ENCODE measurements at places on chromosomes 4 and X.

GRCh38 chr4:78780093-78780492 is 3.9 kb downstream of the BMP2K start:
- no peak for DNase-seq

DNA sequence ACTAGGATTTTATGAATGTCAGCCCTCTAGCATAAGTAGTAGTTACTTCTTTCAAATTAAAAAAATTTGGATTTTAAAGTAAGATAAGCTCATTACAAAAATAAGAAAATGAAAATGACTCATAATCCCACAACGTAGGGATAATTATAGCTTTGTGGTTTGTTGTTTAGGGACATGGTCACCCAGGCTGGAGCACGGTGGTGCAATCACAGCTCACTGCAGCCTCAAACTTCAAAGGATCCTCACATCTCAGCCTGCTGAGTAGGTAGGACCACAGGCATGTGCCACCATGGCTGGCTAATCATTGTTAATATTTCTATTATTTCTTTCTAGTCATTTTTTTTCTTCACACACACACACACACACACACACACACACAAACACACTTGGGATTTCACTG is 57.6 kb downstream of the PLAC1 start:
- DNase-seq = peak; percentile 62

GRCh38 chrX:38804432-38804681 is 3.1 kb downstream of the MID1IP1 start:
- no peak for DNase-seq

DNA sequence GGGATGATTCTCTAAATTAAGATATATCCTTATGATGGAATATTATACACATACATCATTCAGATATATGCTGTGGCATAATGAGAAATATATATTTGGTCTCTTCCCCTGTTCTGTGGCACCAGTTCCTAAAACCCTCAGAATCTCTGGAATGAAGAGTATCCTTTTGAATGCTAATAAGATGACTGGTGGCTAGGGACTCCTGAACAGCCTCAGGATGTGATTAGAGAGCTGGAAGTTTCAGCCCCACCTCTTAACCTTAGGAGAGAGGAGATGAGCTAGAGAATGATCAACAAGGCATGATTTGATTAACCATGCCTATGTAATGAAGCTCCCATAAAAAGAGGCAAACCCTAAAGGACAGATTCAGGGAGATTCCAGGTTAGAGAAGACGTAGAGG is 632.0 kb downstream of the IQCM start:
- no peak for DNase-seq

DNA sequence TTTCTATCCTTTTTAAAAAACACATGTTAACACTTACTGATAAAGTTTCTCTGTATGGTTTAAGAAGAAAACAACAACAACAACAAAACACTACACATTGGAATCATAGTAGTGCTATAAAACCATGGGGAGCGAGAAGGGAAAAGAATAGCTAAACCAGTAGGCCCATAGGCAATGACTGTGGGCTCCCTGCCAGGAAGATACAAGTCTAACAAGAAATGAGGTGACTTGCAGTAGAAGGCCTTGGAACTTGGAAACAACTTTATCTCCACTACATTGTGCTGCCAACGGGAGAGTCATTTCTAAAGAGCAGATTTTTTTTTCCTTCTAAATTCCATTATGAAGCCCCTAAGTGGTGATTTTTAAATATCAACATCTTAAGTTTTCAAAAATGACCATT is 78.0 kb downstream of the GPC4 start:
- no peak for DNase-seq

GRCh38 chr4:98470366-98470765 is 188.0 kb downstream of the TSPAN5 start:
- DNase-seq = no peak

DNA sequence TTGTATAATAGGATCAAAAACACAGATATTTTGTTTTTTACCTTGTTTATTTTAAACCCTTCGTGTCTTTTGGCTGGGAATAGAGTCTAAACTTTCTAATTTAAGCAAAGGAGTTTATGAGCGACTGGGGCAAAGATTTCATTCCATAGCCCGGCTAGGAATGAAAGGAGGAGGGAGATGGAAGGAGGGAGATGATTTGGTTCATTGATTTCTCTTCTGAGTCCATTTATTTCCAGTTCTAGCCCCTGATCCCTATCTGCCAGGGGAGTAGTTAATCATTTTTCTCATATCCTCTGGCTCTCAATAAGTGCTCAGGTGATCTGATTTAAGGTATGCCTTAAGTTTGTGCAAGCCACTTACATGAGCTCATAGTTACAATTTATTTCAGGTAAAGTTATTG is 120.0 kb downstream of the SPRY1 start:
- no peak for DNase-seq

- no peak for DNase-seq
Observed at GRCh38 chrX:38170556-38170955, 50.1 kb downstream of the SRPX start.

- DNase-seq = no peak
Observed at GRCh38 chr4:142405695-142406498, 440.2 kb downstream of the INPP4B start.

- DNase-seq = no peak
Observed at GRCh38 chrX:106615041-106615440, 3.3 kb downstream of the RADX start.

DNA sequence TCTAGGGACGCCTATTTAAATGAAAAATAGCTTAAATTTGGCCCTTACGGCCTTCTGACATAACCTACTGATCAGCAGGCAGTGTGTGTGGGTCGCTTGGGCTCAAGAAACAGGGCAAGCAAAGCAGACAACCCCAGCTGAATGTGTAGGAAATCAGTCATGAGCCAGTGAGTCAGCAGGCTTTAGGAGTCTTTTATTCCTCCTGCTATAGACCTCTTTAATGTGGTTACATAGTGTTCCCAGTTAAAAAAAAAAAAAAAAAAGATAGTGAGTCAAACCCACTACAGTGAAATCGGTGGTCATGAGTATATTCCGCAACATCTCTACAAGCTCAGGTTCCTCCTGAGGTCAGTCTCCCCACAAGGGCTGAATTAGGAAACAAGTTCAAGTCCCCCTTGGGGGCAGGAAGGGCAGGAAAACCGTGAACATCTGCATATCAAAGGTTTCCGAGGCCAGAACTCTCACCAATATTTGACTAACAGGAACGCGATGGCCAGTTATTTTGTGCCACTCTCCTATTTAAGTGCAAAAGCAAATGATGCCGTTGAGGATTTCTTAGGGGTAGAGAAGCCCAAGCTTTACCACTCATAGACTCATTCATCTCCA is 32.7 kb downstream of the ACSL1 start:
- peak; percentile 92 for DNase-seq

DNA sequence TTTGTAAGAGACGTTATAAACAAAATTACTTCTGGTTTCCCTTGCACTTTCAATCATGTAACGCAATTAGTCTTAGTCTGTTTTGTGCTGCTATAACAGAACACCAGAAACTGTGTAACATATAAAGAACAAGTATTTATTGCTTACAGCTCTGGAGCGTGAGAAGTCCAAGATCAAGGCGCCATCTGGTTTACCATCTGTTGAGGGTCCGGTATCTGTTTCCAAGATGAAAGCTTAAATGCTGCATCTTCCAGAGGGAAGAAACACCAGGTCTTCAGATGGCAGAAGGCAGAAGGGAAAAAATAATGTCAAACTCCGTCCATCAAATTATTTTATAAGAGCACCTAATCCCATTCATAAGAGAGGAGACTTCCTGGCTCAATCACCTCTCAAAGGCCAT is 474.1 kb downstream of the PDGFC start:
- DNase-seq = no peak

DNA sequence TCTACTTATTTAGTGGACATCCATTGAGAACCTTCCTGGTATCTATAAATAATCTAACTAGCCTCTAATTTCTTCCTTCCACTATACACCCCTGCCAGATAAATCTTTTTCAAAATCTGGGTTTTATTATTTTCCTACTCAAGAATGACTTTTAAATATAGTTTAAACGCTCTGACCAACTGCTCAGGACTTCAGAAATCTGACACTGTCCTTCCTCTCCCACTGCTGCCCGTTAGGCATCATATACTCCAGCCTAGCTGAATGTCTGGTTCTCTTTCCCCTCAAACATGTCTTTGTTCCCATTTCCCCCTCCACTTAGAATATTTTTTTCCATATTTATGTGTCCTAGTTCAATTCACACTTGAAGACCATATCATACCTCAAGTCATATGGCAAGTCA is 35.2 kb upstream of the CBLL2 start:
- DNase-seq = no peak

DNA sequence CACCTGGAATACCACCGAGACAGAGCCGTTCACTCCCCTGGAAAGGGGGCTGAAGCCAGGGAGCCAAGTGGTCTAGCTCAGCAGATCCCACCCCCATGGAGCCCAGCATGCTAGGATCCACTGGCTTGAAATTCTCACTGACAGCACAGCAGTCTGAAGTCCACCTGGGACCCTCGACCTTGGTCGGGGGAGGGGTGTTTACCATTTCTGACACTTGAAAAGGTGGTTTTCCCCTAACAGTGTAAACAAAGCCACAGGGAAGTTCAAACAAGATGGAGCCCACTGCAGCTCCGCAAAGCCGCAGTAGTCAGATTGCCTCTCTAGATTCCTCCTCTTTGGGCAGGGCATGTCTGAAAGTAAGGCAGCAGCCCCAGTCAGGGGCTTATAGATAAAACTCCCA is 243.2 kb downstream of the RASL11B start:
- DNase-seq = no peak

DNA sequence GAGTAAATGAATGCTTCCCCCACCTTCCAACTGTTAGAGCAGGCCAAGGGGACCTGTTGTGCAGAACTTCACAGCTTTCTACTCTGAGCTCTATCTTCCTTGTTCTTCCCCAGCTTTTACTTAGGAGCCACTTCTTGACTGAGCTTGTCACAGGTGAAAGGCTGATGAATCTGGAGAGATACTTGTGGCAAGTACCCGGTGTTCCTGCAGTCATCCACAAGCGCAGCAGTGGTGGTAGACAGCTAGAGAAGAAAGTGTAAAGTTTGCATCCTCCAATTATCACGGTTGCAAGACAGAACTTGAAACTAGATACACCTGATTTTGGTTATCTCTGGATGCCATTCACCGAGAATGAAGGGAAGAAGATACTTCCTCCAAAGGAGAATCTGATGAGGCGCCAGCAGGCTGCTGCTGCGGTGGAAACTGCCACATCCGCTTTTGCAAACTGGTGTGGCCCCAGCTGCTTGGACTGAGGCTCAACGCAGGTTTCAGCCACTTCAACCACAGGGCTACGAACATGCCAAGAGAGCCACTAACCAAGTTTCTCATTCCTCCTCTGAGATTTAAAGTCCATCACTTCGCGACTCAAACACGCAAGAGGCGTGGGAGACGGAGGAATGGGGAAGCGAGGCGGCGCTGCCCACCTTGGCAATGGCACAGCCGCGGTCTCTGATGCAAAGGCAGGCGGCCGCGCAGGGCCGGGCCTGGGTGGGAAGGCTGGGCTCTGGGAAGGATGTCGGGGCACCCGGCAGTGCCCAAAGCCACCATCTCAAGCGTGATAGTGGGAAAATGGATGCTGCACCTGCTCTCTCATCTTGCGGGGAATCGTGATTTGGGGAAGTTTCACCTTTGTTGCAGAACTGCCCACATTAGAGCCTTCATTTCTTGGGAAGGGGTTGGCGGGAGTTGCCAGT is 1.3 kb upstream of the FHIP1A start:
- DNase-seq = no peak

GRCh38 chrX:116499780-116500179 is 37.0 kb upstream of the CT83 start:
- DNase-seq = no peak

DNA sequence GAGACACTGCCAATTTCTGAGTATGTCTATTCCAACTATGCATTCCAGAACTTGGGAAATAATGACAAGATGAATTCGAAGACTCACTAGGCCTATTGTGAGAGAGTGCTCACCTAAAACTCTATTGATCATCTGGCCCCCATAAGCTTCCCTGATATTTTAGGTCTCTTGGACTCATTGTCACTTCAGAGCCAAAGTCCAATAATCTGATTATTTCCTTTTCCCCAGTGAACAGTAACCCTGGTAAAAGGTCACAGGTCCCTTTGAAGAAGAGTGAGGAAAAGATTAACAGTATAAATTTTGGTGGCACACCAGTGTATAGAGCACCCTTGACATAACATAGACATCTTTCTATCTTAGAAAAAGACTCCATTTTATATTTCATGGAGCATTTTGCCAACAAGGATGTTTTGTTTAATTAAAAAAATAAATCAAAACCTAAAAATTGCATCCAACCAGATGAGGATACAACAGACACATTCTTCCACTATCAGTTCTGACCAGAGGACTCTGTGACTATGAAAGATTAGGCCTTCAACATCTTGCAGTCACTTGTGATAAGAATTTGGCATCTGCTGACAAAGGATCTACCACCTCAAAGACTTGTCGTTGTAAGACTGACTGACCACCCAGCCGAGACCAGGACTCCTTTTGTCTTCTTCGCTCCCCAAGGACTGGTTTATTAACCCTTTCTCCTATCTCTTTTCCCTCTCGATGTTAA is 191.9 kb downstream of the MAB21L2 start:
- DNase-seq = no peak

DNA sequence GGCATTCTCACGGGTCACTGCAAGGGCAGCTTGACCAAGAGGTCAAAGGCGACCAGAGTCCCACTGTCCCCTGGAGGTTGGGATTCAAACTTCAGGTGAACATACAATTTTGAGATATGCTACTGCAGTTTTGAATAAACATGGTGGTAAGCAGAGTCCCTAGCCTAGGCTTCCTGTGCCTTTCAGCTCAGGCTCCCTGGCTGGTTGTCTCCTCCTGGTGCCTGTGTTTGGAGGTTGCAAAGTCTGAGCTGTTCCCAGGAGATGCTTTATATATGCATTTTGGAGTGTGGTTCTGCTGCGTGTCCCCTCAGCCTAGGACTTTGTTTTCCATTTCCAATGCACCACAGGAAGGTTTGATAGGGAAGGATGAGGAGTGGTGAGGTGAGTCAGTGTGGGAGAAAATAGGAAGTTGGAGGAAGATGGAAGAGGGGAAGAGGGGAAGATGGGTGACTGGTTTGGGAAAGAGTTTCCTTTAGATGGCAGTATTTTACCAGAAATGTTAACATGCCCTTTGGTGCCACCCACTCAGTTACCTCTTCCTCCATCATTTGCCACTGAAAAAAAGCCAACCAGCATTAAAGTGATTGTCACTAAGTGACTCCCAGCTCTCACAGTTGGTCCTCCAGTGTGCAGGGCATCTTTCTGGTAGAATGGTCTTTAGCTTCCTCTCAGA is 211.7 kb upstream of the AGTR2 start:
- DNase-seq = no peak

- no peak for DNase-seq
Observed at GRCh38 chrX:375181-376036, 11.3 kb downstream of the PPP2R3B start.

GRCh38 chr4:85498068-85498733 is 23.3 kb downstream of the ARHGAP24 start:
- DNase-seq = peak; percentile 7

DNA sequence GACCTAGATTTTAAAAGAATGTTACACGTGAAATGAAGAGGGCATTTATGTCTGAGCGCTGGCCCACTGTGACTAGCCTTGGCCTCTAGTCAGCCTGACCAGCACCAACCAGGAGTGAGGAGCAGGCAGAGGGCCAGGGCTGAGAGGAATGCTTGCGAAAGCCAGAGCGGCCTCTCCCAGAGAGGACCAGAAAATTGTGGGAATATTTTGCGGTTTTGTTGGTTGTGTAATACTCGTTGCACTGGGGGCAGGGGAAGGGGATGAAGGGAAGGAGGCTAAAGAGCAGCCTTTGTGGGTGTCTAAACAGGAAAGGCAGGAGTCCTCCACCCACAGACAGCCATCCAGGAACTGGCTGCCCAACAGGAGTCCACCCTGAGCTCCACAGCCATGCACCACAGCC is 3.8 kb downstream of the GABRE start:
- DNase-seq = peak; percentile 80

- peak; percentile 56 for DNase-seq
Observed at GRCh38 chrX:23742174-23742696, 841 bp downstream of the ACOT9 start.

- DNase-seq = no peak
Observed at GRCh38 chr4:183241322-183241640, 78.8 kb downstream of the CLDN22 start.

Measured in RCC 7860 (cell line).